ENCODE measurements at places on chromosomes 2 and 18.

GRCh38 chr2:240791221-240791800 is 28.7 kb downstream of the KIF1A start:
- no peak for DNase-seq

DNA sequence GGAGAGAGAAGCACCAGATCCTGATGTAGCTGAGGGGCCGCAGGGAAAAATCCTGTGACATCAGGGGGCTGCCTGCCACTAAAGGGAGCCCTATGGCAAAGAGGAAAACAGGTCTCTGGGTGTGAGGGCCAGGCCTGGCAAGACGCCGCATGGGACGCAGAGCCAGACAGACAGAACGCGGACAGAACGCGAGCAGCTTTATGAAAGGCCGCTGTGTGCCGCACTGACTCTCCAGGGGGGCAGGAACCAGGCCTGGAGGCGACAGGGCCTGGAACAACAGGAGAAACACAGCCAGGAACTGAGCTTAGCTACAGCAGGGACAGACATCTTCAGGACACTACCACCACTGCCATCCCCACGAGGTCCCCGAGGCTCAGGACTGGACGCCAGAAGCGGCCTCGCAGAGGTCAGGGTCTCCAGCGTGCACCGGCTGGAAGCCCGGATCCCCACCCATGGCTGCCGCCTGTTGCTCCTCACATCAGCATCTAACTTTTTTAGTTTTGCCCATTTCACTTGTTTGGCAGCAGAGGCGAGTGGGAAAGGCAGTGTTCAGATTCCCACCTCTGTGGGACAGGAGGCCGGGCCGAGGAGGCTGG is 131.6 kb downstream of the VAPA start:
- DNase-seq, result no peak

DNA sequence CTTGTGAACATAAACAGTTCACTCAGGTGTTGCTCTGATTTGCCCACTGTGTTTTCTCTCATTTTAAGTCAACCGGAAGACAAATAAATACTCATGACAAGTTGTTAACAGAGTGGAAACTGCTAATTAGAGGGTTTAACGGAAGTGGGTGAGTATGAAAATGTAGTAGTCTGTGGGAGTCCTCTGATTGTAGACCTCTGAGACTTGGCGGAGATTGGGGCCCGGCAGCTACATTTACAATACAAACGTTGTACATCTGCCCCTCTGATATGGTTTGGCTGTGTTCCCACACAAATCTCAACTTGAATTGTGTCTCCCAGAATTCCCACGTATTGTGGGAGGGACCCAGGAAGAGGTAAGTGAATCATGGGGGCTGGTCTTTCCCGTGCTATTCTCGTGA is 107.3 kb upstream of the FAM98A start:
- DNase-seq, result no peak

DNA sequence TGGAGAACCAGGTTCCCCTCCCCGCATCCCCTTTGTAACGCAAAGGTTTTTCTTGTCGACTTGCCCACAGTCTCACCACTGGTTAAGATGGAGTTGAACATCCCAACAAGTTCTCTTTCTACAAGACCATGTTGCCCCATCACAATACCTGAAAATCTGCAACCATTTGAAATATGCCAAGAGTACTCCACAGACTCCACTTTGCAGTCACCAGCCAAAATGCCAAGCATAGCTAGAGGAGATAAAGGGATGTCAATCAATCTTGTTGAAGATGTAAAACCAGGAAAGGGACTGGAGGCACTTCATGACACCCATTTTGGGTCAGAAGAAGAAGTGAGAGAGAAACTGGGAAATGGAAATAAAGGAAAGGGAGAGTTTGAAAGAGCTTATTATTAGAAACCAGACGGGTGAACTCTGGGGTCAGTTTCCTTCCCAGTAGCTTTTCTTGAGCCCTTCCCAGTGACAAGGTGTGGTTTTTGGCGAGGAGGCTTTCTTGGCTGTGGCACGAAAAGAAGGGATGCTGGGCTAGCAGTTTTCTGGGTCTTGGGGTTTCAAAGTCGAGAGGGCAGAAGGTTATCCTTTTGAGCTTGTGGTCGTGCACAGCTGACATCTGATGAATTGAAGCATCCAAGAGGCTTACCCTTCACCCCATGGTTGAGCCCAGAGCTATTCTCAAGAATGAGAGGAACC is 79.3 kb downstream of the ACAA2 start:
- no peak for DNase-seq

DNA sequence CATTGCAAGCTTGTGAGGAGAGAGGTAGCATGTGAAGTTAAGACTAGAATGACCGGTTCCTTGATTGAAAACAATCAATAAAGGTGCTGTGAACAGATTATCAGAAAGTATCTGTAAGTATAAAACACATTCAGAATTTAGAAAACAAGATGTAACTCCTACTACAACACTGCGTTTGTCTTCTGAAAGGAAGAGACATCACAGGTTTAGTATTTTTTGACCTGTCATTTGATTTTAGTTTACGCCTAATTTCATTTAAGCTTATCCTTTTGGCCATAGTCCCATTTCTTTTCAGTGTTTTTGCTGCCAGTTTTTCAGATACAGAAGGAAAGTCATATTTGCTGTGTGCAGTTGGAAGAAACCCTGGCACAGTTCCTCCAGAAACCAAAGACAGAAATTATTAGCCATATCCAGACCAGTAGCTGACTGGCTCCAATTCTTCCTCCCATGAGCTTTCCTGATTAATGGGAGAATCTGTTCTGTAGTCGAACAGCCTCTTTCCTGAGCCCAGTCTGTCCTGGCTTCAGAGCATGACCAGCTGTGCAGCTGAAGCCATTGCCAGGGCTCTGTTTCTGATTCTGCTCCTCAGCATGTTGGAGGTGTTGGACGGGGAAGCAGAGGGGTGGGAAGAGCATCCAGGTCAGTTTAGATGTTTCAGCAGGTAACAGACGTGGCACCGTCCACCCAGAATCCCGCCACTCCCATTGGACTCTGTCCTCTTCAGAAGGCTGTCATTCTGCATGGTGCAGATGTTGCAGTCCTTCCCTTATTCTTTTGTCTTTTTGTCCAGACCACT is 61.0 kb downstream of the CRIM1 start:
- DNase-seq, result no peak

DNA sequence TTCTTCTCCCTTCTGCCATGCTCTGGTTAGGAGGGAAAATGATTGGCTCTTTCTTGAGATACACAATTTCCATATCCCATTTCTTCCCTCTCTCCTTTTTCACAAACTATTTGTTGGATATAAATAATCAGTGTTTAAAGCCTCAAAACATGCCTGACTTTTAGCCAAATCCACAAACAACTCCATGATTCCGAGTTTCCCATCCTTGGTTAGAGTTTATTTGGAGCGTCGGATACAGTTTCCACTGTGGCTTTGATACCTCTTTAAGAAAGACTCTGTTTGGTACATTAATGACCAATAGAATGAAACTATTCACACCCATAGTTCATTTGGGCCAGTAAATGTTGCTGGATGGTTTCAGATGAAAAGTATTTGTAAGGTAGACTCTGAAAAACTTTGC is 5.9 kb upstream of the FHL2 start:
- no peak for DNase-seq

DNA sequence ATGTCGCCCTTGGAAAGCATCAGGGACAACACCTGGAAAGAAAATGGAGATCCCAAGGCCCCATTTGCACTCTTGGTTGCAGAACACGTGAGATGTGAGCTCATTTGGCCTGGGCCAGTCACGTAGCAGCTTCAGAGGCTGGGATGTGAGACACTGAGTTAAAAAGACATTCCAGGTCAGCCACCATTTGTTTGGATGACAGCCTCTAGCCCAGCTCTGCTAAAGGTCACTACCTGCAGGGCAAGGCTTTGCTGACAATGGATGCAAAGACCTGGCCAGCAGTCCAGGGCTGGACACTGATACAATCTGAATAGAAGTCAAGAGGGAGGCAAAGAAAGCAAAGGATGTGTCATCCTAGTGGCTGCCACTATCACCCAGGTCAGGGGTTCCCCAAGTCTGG is 83.9 kb upstream of the LRPPRC start:
- DNase-seq, result no peak

DNA sequence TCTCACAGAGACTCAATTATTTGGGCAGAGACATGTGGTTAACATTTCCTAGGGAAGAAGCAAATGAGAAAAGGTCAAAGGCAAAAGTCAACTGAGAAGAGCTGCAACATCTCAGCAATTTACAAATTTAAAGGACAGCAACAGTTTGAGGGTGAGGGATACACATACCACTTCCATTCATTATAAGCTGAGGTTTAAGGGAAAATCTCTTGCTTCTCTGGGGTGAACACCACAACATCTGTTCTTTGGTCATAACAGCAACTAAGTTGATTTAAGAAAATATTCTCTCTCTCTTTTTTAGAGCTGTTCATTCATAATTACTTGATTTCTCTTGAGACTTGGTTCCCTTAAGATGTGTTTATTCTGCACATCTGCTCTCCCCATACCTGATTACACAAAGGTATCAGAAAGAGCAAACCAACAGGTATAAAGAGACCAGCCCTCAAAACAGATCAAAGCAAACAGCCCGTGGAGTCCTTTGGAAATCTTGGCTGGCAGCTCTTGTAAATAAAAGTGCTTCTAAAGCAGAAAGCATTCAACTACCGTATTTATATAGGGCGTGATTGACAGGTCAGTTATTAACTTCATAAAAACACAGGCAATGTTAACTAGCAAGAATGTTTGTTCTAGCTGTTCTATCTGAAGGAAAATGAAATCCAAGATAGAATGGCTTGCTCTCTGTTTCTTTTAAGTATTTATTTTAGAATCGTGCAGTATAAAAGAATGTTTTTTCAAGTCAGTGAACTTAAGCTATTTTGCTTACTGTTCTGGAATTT is 132.8 kb downstream of the THADA start:
- DNase-seq, result no peak

- no peak for DNase-seq
Observed at GRCh38 chr18:13436576-13436975, 218.0 kb downstream of the LDLRAD4 start.

All from activated CD4-positive, alpha-beta T cell treated with anti-CD3 and anti-CD28 coated beads, Interleukin-2, amount 50 U/mL, for 24 hours (primary cell).